ENCODE measurements at places on chromosomes 11 and 22. TPM values are rescaled to one million over a fixed set of nuclear protein-coding genes. Genes with fewer than 3 reads are reported as not detected.

GRCh38 chr11:1929621-1930461, 10.3 kb downstream of the TNNT3 start:
- DNase-seq = peak; percentile 23

- DNase-seq = no peak
Observed at GRCh38 chr11:7587712-7588111, 73.9 kb downstream of the PPFIBP2 start.

GRCh38 chr11:60485987-60486386, 6.6 kb upstream of the MS4A12 start:
- DNase-seq = peak; percentile 72

DNA sequence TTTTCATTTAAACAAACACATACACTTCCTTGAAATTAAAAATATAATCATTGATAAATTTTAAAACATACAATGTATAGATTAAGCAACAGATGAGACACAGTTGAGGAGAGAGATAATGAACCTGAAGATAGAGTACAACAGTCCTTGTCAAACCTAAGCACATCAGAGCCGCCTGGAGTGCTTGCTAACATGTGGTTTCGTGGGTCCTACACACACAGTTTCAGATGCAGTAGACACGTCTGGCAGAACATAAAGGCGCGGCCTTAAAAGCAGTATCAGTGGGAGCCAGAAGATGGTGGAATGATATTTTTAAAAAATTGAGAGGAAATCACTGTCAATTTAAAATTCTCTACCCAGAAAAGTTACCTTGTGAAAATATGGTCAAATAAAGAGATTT, 134.4 kb downstream of the MPPED1 start:
- no peak for DNase-seq

The SMC1B gene
- total RNA-seq = 5.3 TPM

GRCh38 chr11:33151399-33151798, 9.9 kb downstream of the CSTF3 start:
- DNase-seq = no peak

DNA sequence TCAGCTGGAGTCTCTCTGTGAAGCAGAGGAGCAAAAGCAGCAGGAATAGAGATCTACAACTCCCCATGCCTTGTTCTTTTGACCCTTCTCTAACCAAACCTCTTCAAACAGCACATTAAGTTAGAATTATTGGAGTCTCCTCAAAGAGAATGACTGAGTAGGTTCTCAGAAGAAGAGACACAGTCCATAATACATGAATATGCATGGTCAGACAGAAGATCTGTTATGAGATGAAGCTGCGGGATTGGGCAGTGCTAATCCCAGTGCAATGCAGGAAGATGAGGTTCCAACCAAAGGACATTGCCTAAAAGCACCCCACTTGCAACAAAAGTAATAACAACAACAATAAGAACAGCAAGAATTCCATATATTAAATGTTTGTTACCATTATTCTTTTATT, 887.9 kb upstream of the TENM4 start:
- DNase-seq = no peak

DNA sequence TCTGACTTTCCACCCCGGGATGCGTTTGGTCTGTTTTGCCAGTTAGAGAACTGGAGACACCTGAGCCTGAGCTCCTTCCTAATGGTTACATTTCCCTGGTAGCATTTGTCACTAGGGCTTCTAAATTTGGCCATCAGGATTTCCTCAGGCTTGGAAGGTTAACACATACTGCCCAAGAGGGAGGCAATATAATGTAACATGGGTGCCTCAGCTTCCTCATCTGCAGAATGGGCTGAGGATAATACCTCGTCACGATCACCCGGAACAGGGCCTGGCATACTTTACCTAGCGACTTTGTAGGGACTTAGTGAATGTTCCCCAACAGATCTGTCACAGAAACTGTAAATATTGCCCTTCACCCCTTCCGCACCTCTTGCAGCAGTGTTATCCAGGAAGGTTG, 11.3 kb downstream of the IL17RA start:
- DNase-seq = no peak

GRCh38 chr22:32760396-32760795, 41.1 kb upstream of the TIMP3 start:
- DNase-seq = no peak

The KRTAP5-1 gene
- total RNA-seq = not detected

DNA sequence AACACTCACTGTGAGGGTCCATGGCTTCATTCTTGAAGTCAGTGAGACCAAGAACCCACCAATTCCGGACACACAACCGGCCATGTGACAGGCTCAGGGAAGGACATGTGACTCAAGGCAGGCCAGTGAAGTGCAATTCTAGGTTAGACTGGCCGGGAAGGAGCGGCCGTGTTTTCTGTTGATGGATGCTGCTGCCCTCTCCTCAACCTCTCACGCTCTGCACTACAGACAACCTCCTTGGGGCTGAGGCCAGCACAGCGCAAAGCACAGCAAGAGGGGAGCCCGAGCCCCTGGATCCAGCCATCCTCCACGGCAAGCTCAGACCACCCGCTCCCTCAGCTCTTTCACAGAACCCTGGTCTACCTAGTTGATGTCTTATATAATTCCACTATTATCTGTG, 2.8 kb downstream of the NUDT8 start:
- DNase-seq = no peak

DNA sequence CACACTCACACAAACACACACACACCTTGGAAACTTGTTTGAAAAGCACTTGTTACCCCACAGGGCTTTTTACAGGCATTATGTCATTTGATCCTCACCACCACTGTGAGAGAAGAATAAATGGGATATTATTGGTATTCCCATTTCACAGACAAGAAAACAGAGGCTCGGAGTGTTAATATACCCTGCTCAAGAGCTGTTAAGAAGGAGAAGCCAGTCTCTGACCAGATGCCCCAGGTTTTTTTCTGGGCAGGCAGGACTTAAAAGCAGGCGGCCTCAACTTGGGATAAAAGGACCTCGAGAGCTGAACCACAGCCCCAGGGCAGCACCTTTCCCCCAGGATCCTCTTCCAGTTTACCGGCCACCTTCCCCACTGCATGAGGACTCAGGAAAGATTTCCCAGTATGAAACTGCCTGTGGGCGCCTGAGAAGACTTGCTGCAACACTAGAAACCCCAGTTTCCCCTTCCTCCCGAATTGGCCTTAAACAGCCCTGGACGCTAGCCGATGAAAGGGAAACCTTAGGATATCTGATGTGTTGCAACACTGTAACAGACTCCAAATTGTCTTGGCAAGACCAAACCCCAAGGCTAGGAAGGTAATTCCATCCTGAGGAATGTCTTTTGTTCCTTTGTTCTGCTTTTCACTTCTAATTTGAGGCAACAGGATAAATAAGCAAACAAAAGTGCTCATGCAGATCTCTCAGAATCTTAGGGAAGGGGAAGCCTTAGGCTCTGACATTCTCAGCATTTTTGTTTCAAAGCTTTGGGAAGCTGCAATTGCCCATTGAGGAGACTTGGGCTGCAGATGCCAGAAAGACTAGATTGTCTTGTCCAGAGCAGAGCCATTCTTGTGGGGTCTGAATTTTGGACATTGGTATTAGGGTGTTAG, 173.5 kb downstream of the TRIM29 start:
- peak; percentile 43 for DNase-seq

GRCh38 chr11:73950869-73951710, at the start of gene DNAJB13:
Gene DNAJB13, plus strand, starts transcription at chr11:73951026. Its CDS starts 44 bp downstream, at chr11:73951070.
- DNase-seq = peak; percentile 73

The BLID gene
- total RNA-seq = not detected
